Activated naive CD8-positive, alpha-beta T cell treated with anti-CD3 and anti-CD28 coated beads, Interleukin-2, amount 50 U/mL, for 16 hours (primary cell): ENCODE measurements at places on chromosomes 3 and 15.

- DNase-seq: no peak
These were observed 7.0 kb downstream of the SNAP23 start for GRCh38 chr15:42502477-42502876.

DNA sequence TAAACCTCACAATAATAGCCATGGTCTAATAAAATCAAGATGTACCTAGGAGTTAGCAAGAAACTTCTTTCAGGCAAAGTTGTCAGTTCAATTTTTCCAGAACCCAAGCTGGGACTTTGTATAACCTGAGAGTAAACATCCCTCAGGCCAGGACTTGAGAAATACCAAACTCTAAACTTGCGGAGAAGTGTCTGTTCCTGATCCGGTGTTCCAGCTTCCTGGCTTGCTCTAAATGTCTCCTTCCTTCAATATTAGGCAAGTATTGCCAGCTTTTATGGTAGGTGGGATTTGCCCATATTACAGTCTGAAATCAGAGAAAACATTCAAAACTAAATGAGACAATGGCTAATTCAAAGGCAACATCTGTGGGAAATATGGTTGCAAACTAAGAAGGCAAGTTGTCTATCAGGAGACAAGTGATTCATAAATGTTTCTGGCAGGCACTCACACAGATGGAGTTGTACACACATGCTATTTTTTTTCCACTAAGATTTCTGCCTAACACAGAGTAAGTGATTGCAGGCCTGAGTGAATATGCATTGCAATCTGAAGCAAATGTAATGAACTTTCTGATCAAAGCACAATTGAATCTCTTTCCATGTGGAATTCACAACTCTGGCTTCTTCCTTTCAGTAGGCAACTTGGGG, 88.3 kb upstream of the COL8A1 start:
- no peak for DNase-seq

DNA sequence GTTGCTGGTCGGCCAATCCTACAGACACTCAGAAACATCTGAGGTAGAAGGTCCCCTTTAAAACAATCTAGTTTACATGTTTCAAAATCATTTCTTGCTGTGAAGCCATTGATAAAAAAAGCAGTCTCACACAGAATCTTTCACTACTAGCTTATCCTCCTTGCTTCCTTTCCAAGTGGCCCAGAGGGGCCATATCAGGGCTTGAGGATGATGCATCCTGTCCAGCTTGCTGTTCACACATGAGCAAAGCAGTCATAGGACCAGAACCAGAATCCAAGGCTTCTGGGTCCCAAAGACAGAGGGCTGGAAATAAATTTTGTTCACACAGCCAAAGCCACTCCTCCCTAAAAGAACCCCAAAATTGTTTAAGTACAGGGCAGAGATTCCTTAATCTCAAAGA, 9.2 kb upstream of the LYZL4 start:
- no peak for DNase-seq

DNA sequence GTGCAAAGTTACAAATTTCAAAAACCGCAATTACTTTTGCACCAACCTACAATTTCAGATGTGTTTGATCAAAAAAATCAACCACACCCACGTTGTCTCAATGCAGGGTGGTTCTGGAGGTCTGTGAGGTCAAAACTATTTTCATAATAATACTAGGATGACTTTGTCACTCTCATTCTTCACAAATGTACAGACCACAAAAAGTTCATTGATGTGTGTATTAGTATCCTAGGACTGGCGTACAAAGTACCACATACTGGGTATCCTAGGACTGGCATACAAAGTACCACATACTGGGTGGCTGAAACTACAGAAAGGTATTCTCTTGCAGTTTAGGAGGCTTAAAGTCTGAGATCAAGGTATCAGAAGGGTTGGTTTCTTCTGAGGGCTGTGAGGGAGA, 13.0 kb downstream of the SUCLG2 start:
- DNase-seq: no peak

DNA sequence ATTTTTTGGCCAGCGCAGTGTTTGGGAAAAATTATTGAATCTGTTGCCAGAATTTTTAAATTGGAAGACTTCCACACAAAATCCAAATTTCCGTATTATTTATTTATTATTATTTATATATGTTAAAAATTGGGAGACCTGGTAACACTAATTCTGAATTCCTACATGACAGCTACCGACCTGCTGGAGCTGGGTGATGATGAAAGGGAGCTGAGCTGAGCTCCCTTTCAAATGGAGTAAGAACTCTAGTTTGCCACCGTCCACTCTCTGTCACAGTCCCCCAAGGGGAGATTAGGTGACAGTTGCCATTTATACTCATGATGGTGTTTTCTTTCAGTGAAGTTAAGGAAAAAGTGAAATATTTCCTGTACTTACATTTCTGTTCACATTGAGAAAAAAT, 1.4 kb downstream of the CRTC3 start:
- DNase-seq: no peak

- no peak for DNase-seq
These were observed 86.5 kb upstream of the FAM98B start for GRCh38 chr15:38367476-38367875.

- no peak for DNase-seq
These were observed 11.7 kb upstream of the MRPS22 start for GRCh38 chr3:139332092-139332491.
